ENCODE measurements at places on chromosomes 7 and 10.
A peak's percentile ranks its signal among the peaks of the same experiment; 100 is the strongest.

DNA sequence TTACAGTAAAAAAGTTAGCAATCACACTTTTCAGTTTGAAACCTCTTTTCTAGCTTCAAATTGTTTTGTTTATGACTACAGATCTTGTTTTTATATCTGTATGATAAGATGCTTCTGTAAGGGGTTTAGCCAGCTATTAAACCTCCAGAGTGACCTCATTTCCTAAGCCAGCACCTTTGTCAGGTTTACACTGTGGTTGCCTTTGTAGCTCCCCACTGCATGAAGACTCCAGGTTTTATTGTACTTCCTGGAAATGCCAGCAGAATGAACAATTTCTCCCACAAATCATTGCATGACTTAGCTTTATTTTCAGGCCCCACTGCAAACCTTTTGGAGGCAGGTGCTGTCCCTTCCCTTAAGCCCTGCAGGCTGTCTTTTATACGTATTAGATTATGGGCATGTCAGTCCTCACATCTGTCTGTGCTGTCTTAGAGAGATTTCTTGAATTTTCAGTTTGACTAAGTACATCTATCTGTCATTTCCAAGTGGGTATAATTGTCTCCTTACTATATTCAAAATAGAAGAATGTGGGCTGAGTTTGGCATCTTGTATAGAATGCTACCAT lies 8.2 kb upstream of the AGR3 start:
- no peak for DNase-seq

DNA sequence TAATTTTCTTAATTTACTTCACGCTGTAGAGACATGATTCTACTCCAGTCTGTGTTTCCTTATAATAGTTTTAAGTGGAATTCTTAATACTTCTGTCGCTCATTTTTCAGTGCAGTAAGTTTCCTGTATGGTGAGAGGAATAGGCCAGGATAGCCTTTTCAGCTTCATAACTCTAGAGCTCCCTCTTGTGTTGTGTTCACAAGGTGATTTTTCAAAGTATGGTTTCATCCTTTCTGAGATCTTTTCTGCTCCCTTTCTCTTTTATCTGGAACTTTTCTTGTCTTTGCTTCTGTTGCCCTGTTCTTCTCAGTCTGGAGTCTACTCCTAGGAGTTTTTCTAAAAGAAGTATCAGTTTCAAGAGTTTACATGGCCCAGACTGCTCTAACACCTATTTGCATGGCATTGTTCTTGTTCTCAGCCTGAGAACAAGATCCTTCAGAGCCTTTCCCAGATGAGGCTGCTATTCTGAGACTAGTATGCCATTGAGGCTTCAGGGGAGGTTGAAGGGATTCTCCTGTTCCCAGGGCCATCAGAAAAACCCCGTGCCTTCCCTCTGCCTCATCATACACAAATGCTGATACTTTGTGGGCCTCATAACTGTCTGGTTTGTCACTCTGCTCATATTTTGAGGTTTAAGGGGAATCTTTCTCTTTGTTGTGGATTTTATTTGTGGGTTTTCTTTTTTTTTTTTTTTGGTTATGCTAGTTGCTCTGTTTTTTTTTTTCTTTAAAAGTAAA lies 21.8 kb downstream of the NET1 start:
- DNase-seq: peak; percentile 56

DNA sequence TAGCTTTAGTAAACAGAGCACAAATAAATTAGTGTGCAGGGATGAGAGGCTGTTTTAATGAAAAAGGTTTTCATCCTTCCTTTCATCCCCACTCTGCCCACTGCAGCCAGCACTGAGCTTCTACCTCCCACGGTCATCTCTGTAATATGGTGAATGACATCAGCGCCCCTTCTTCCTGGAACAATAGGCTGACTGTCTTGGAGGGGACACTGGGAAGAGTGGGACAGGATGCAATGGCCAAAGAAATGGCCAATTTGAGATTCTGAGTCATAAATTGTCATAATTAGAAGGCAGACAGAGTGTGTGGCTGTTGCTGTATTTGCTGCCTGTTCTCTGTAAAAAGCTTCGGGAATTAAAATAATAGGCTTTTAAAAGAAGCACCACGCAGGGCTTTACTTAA lies 126.7 kb upstream of the CALN1 start:
- no peak for DNase-seq

GRCh38 chr10:90308223-90308622 lies 549.6 kb downstream of the HTR7 start:
- peak; percentile 83 for DNase-seq

- no peak for DNase-seq
These were observed 19.4 kb downstream of the STMP1 start for GRCh38 chr7:135681762-135682161.

DNA sequence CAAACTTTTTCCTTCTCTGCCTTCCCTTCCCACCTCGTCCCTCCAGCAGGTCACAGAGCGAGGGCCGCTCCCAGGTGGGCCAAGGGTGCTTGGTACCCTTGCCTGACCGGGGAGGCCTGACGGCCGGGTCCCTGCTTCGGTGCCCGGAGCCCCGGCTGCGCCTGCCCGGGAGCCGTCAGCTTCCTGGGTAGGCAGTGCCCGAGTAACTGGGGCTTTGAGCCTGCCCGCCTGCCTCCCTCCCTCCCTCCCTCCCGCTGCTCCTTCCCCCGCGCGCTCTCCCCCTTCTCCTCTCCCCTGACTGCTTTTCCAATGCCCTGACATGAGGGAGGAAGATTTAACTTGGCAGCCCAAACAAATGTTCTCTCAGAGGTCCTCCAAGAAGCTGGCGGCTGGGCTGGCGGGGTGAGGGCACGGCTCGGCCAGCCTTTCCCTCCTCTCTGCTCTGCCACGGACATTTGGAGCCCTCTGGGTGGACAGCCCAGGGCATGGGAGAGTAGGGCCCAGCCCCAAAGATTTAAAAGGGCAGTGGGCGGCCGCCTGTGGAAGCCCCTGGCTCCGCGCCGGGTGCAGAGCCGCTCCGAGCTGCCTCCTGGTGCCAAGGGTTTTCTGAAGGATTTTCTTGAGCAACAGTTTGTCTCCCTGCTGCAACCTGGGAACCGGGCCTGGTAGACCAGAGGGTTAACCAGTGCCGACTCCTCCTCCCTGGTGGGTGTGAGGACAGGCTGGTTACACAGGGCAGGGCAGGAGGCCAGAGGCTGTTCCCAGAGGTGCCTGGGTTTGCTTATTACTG lies 2.0 kb downstream of the ZMIZ1 start:
- DNase-seq: no peak

GRCh38 chr7:138833596-138833995 lies 35.6 kb upstream of the ATP6V0A4 start:
- DNase-seq: no peak

GRCh38 chr7:18345641-18346234 lies 149.8 kb upstream of the HDAC9 start:
- DNase-seq: no peak

DNA sequence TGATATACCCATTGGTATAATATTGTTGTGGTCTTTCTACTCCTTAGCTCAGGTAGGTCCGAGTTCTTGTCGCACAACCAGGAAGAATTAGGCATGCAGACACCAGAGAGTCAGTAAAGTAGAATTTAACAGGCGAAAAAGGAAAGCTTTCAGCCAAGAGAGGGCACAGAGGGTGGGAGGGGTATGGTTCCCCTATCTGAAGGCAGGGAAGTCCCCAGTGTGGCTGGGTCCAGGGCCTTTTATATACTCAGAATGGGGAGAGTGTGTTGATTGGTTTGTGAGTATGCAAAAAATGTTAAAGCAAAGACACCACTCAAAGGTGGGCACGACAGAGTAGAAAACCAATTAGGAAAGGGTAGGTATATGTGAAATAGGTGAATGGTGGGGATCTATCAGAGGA lies 53.9 kb downstream of the IMMP2L start:
- DNase-seq: no peak

GRCh38 chr10:9051328-9051974 lies 997.0 kb downstream of the GATA3 start:
- no peak for DNase-seq

DNA sequence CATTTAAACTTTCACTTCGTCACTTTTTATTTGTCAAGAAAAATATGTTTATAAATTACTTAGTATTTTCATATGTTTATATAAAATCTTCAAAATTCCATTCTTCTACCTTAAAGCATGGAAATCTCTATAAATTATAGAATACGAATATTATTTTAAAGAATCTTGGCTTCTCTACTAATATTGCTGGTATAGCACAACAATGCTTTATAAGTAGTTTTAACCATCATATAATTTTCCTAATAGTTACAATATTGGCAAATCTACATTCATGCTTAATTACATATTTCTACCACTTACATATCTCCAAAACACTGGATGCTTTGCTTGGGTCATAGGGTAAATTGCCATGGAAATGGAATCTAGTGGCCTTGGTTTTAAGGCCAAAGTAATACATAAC lies 21.1 kb upstream of the ARMC3 start:
- DNase-seq: no peak

DNA sequence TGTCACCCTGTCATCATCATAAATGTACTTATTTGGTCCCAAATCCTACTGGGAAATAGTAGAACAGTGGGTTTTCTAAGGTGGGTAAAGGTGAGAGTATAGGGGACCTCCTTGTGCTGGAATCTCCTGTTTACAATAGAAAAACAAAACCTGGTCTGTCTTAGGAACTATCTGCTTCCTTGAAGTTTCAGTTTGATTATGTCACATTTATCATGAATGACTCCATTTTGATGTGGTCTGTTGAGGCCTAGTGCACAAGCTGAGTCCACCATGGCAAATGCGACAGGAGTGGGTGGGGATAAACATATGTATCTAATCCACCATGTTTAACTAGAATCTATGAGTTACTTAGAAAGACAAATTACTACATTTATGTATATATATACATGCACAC lies 13.0 kb upstream of the REPIN1 start:
- DNase-seq: no peak

DNA sequence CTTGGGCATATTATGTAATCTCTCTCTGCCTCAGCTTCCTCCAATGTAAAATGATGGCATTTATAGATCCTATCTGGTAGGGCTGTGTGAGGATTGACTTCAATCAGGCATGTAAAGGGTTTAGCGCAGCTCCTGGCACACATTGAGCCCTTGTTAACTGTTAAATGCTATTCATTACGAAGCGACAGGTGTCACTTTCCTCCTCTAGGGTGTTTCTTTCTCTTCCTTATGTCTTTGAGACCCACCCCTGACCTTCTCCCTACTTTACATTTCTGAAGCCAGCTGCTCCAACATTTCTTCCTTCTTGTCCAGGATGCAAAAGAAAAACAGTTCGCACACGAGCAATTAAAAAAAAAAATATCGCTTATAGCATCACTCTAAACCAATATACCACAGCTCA lies 5.7 kb upstream of the R3HCC1L start:
- DNase-seq: no peak
